RWPE1 (cell line): ENCODE measurements at places on chromosomes 7 and 10.

DNA sequence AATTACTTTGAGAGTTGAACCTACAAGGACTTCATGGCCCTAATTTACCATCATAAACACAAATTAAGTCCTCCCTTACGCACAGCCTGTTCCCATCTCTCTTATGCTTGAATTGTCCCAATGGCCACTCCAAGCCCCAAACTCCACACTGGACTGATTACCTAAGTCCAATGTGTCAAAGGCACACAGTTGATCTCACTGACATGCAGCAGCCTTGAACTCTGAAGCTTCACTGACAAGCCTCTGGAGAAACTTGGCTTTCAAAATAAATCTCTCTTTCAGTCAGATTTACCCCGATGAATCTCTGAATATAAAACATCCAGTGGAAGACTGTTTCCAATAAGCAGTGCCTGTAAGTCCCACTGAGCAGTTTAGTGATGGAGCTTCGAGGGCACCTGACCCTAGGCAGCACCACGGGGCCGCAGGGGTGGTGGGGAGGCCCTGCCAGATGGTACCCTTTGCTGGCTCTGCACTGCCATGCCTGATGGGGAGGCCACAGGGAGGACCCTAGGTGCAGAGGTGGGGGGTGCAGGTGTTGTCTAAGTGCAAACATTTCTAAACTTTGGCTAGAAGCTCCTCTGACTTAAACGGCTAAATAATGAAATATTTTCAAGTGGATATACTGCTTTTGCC lies 3.3 kb upstream of the MAT1A start:
- no peak for DNase-seq

- DNase-seq, result no peak
Observed at GRCh38 chr7:823649-824048, 8.6 kb upstream of the SUN1 start.

- DNase-seq, result no peak
Observed at GRCh38 chr7:17422966-17423365, 124.5 kb downstream of the AHR start.

GRCh38 chr10:124060148-124060720 lies 33.2 kb downstream of the CHST15 start:
- DNase-seq, result no peak

GRCh38 chr10:24723788-24724380 lies at the start of gene ARHGAP21:
Gene ARHGAP21 (minus strand): TSS chr10:24723887. CDS start chr10:24721899, 1,988 bp downstream.
- peak; percentile 64 for DNase-seq

- peak; percentile 60 for DNase-seq
Observed at GRCh38 chr10:84352251-84352842, 24.0 kb downstream of the CCSER2 start.

DNA sequence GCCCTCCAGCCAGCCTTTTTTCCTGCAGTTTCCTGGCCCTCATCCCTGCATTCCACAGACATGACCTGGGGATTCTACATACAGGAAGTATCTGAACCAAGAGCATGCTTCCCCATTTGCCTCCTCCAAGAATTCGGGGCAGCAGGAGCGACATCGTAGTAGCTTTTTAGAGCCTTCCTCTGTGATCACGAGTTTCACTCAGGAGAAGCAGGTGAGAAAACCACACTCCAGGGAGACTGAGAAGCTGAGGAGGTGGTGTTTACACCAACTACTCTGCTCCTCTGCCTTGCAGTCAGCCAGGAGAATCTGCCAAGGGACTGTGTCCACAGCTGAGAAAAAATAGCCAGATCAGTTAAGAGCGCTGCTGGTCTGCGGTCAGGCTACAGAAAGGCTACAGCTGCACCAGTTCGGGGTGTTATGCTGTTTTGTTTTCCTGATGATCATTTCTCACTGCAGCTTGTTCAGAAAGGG lies 54.1 kb downstream of the HSPA12A start:
- DNase-seq, result no peak

DNA sequence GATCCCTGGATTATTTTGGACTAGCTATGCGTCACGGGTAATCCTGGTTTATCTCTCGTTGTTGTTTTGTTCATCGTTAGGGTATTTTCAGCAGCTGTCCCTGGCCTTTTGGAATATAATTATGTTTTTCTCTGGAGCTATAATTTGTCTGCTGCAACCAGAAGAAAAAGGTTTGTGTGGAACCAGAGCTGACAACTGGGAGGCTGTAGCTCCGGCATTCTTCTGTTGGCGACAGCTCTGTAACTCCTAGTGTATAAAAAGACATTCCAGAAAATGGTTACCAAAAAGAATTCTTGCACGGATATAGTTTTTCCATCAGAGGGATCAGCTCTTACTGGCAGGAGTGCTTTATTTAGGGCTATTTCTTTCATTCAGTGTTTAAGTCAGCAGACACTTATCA lies 130.9 kb upstream of the PRR15 start:
- DNase-seq, result no peak

DNA sequence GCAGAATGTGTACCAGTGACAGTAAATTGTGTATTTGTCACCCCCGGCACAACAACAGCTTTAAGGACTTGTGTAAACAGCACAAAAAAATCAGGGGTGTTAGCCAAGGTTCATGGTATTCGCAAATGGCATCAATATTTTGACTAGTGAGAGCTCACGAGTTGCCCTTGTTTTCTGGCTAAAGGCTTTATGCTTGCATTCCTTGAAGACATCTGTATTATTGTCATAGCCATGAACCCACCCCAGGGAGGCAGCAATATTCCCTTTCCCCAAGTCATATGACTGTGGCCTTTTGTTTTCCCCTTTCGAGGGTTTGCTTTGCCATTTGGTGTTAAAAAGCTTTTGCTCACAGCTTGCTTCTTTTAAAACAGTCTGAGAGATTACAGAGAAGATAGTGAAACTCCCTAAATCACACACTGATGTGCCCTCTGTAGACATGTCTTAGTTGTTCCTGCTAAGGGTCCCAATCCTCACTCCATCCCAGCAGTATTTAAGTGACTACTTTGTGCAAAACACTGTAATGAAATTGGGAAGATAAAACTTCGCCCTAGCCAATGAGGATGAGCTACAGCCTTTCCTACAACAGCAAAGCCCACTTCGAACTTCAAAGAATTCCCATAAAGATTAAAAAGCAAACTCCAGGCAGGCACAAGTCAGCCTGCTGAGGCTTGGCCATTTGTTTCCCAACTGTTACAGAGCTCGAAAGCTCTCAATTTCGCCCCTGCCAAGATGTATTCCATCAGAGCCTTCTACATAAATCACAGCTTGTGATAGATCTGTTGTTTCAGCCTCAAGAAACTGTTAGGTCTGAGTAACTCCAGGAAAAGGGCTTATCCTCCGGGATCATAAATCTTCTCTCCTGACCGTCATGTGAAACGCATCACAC lies 172.3 kb downstream of the ADAM12 start:
- no peak for DNase-seq

- no peak for DNase-seq
Observed at GRCh38 chr7:88402529-88402928, 95.8 kb upstream of the STEAP4 start.

DNA sequence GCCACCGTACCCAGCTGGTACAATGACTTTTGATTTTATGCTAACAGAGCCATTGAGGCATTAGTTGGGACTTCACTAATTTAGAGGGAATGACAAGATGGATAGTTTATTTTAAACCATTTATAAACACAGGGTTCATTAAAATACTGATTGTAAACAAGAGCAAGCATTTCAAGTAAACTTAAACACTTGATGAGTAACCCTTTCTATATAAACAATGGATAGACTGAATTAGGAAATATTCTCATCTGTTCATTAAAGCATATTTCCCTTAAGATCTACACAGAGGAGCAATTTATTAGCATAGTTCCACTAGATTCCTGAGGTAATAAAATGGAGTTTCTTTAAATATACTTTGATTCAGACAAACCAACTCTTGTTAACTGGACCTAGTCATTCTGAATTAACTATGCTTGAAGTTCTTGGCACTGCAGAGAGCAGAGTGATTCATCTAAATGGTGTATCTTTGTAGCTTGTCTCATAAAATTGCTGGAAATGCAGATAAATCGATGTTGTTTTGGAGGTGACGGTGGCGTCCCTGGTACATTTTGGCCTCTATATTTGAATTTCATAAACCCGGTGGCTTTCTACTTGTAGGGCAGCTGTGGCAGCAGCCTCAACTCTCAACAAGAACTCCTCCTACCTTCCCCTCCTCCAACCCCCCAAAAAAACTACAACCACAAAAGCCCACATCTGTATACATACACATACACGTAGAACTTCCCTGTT lies 15.4 kb upstream of the VDAC2 start:
- no peak for DNase-seq

GRCh38 chr10:101007915-101008822 lies 8.6 kb downstream of the LZTS2 start:
- no peak for DNase-seq

- no peak for DNase-seq
Observed at GRCh38 chr7:94392393-94392786, 2.3 kb upstream of the COL1A2 start.

- DNase-seq, result peak; percentile 63
Observed at GRCh38 chr7:46168671-46169383, 247.8 kb upstream of the IGFBP3 start.

- DNase-seq, result peak; percentile 39
Observed at GRCh38 chr7:128427289-128427891, 17.6 kb upstream of the IMPDH1 start.

GRCh38 chr10:122290334-122290733 lies 19.2 kb downstream of the BTBD16 start:
- no peak for DNase-seq

DNA sequence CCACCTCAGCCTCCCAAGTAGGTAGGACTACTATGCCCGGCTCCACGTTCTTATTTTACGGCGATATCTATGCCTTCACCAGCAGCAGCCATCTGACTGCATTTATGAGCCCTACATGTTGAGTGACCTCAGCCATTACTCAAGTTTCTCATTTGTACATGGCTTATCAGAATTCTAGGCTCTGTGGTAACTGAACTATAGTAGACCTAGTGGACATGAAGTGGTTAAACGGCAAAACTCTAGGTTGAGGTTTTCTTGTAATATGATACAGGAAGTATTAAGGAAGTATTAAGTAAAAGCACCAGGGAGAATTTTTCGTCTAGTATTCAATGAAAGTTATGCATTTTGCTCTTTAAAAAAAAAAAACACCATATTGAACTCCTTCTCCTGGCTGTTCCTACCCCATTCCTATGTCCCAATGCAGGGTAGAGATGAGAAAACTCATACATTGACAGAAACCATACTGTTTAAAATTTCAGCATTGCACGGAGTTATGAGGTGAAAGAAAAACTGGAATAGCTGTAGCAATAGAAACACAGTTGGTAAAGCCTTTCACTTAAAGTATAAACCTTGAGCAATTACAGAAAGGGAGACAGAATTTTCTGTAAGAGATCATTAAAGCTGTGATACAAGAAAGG lies 39.8 kb upstream of the EPC1 start:
- DNase-seq, result no peak

DNA sequence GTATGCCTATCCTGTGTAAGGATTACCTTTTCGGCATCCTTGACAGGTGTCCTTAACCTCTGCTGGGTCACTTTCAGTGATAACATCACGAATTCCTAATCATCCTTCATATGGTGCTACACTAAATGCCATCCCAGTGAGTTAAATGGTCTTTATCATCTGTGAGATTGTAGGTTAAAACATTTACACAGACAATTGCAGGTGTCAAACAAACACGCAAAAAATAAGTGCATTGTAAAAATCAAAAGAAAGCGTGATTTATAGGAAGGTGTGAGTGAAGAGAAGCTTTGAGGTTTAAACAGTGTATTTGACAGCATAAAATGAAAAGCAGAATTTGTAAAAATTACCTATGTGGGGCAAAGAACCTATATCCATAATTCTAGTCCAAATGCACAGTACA lies 111.5 kb upstream of the IFRD1 start:
- DNase-seq, result no peak

DNA sequence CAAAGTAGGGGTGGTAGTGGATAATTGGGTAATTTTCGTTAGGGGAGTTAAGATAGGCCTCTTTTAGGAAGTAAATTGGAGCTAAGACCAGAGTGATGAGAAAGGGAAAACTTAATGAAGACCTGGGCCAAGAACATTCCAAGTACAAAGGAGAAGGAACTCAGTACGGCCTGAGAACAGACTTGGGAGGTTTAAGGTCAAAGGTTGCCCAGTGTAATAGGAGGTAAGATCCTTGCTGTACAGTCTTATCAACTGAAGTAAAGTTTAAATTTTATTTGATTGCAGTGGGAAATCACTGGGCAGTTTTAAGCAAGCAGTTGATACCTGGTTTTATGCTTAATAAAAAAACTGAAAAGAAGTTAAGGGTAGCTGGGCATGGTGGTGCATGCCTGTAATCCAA lies 76.4 kb downstream of the MPLKIP start:
- DNase-seq, result no peak

- no peak for DNase-seq
Observed at GRCh38 chr10:87646192-87646909, 13.3 kb upstream of the PAPSS2 start.

- no peak for DNase-seq
Observed at GRCh38 chr7:140640727-140641523, at the start of gene DENND2A. Gene DENND2A (minus strand): TSS chr7:140640813. CDS start chr7:140602397, 38,416 bp downstream.

DNA sequence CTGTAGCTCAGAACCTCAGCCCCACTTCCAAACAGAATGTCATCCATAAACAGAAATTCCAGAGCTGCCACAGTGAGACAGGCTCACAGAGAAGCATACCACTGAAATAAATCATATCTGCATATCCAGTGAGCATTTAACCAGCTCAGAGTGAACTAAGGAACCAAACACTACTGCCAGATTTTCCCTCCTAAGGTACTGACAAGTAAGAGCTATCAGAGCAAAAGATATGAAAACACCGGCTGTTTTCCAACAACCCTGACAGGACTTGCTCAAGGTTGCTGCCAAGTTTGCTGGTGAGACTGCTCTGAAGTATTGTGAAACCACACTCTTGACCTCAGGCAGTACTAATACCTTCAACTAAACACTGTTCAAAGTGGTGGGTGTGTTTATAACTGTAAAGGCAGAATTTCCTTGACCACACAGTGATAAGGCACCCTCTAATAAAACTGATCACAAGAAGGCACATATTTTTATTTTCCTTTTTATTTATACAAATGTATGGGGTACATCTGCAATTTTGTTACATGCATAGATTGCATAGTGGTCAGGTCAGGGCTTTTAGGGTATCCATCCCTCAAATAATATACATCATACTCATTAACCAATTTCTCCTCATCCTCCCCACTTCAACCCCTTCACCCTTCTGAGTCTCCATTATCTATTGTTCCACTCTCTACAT lies 18.3 kb downstream of the SGMS1 start:
- peak; percentile 80 for DNase-seq

DNA sequence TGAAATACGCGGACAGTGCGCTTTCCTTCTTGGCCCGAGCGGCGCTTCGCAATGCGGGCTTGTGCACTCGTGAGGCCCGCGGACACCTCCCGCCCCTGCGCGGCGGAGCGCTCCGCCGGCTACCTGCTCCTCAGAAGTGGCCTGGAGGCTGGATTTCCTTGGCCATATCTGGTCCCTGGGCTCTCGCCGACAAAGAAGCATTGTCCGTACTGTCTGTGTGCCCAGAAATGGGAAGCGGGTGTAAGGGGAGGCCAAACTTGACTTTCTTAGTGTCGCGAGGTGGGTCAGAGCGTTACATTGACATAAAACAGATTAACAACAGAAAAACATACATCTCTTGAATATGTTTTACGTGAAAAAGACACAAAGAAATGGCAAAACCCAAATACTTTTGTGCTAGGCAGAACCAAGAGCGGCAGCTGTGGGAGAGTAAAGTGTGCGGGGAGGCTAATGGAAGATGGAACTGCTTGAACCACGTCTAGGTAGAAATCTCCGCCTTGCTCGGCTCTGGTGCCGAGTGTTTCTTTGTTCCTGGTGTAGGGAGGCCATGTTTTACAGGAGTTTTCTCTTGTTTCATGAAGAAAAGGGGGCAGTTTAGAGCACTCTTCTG lies 1.4 kb downstream of the LANCL2 start:
- DNase-seq, result no peak
